ENCODE measurements at places on chromosomes 6 and 20. TPM values are rescaled to one million over a fixed set of nuclear protein-coding genes. Genes with fewer than 3 reads are reported as not detected.
A peak's percentile ranks its signal among the peaks of the same experiment; 100 is the strongest.

GRCh38 chr20:19765266-19765665 lies 7.2 kb downstream of the RIN2 start:
- DNase-seq = no peak

- no peak for DNase-seq
Measured at GRCh38 chr6:221531-222349, 70.5 kb upstream of the DUSP22 start.

DNA sequence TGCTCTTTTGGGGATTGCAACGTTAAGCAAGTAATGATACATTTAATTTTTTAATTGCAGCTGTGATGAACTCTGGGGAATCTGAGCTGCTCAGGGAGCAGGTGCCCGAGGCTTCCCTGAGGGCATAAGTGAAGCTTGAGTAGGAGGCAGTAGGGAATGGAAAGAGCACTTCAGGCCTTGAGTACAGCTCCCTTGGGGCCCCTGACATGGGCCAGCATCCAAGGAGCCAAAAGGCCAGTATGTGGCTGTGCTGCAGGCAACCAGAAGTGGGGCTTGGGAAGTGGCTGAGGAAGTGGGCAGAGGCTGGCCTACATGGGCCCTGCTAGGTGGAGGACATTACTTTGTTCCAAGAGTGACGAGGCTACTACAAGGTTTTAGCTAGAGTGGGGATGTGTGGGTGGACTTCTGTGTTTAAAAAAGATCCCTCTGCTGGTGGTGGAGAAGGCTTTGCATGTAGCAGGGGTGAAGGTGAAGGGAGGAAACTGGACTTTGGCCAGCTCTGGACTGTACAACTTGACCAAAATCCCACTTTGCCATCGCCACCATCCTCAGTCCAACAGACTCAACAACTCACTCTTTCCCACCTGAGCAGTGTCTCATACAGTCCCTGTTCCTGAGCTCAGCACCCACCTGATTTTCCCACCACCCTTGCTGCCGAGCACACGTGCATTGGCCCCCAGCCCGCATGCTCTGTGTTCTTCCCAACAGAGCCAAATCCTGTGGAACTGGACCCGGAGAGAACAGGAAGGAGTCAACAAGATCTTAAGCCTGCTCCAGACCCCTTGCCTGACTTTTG lies 10.9 kb upstream of the ZNF831 start:
- DNase-seq = no peak

MAP1LC3A gene
- 42.8 TPM for total RNA-seq

DNA sequence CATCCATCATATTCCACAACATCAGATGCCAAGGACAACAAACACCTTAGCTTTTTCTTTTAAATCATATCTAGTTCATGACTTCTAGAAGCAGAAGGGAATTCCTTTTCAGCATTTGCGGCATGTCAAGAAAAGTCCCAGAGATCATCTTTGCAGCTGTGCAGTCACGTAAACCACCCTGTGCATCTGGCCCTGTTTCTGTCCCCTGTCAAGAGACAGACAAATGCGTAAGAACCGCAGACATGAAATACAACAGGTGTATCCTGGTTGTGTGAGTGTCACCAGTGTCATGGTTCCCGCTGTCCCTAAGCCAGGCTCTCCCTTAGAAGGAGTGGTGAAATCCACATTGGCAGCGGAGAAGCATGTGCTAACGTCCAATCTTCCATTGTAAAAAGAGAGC lies 28.1 kb downstream of the LY86 start:
- no peak for DNase-seq

DNA sequence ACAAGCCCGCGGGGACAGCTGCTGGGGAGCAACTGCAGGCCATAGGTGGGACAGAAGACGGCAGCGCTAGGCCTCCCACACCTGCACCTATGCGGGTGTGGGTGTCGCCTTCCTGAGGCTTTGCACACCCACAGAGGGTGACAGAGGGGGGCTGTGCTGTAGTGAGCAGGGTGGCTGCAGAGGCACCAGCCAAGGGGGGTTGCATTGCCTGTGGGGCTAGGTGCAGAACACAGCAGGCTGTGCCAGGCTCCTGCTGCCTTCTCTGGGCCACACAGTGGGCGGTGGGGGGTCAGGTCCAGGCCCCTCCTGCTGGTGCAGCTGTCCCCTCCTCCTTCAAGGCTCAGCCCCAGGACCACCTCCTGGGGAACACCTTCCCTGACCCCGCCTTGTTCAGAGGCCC lies 75.7 kb downstream of the WDR27 start:
- DNase-seq = no peak

CCNC gene
- total RNA-seq = 40.9 TPM

- no peak for DNase-seq
Measured at GRCh38 chr6:159089443-159089842, 44.7 kb upstream of the TAGAP start.

DNA sequence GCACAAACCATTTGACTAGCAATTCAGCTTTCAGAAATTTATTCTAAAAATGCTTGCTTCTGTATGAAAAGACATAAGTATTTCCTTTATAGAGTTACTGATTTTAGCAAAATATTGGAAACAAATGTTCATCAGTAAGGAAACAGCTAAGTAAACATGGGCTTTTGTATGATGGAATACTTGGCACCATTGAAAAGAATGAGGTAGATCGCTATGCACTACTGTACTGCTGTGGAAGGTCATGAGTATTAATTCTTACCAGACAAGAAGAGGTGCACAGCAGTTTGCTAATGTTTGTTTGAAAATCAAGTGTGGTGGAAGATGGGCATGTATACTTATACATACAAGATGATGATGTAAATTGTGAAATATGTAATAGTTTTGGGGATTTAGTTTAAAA lies 73.0 kb downstream of the FARS2 start:
- no peak for DNase-seq

DNA sequence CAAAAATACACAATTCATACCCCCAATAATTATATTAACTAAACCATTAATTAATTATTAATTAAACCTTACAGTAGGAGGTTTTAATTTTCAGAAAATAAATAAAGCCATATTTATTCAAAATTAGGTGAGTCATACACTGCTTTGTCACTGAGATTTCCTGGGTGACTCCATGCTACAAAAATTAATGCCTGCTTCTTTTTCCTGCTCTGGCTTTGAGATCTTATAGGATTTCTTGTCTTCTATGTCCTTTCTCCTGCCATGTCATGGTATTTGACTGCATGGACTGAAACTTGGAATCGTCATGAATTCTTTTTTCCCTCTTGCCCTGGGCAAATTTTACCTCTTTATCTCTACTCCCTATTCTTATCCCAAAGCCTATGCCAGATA lies 133.2 kb downstream of the PHACTR1 start:
- no peak for DNase-seq

DNA sequence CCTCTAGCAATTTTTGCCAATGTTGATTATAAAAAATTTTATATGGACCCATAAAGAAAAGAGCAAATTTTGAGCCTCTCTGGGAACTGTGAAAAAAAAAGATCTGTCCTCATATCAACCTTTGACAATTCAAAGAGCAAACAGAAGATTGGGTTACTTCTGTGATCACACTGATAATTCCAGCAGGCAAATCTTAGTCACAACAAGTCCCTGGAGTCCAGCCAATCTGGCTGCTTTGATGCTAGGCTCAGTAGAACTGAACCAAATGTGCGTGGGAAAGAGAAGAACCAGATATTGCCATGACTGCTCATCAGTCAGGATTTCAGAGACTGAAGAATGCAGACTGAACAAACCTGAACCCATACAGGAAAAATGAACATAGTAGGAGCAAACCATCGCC lies 438.4 kb upstream of the FLRT3 start:
- DNase-seq = no peak

DNA sequence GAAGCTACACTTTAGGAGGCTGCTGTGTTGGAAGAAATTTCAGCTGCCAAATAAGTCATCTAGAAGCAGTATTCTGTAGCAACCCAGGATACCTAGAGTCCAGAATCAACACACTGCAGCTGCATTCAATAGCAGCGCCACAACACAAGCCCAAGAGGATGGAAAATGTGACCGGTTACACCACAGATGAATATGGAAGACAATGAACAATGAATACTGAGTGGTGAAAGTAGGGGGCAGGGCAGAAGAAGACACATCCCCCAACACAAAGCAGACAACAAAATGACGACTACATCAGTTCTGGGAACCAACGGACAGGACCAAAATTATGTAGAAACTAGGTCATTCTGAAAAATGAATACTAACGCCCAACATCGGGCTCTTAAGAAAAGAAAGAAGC lies 38.2 kb downstream of the KIF6 start:
- DNase-seq = no peak

DNA sequence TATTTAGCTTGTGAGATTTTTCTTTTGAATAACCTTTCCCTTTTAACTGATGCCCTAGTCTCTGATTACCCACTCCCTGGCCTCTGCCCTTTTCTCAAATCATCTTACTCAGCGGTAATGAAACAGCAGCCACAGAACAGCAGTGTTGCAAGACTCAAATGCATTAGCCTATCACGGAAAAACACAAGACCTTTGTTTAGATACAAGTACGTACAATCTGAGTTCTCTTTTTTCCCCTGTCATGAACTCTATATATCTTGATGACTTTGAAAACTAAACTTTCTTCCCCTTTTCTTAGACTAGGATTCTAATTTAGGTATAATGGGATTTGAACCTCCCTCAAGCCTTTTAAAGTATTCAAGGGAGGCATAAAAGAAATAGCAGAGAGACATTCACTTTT lies 1034.9 kb downstream of the EYS start:
- DNase-seq = no peak

DNA sequence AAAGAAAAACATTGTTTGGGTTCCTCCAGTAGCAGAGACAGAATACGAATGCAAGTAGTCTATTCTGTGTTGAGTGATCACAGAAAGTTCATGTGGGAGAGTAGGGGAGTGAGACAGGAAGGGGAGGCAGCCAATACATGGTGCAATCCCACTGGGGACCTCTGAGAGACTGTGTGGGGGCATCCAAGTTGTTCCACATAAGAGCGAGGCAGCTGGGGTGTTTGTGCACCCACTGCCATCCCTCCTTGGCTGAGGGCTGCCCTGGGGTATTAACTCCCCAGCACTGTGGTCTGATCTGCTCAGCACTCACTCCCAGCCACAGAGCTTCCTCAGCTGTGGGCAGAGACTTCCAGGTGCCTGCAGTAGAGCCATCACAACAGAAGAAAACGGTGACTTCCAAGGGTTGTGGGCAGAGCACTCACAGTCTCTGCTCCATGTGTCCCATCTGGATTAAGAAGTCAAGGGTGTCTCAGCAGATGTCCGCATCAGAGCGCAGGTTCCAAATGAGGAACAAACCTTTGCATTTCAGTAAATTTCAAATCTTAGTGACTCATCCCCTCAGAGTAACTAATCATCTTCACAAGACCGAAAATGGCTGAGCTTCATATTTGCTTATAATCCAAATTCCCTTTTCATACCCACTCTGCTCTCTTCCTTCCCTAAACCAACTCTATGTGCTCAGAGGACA lies 101.9 kb upstream of the NAA20 start:
- no peak for DNase-seq

RAET1E gene
- 0.61 TPM for total RNA-seq

LAMA2 gene
- total RNA-seq = 14.4 TPM

DNA sequence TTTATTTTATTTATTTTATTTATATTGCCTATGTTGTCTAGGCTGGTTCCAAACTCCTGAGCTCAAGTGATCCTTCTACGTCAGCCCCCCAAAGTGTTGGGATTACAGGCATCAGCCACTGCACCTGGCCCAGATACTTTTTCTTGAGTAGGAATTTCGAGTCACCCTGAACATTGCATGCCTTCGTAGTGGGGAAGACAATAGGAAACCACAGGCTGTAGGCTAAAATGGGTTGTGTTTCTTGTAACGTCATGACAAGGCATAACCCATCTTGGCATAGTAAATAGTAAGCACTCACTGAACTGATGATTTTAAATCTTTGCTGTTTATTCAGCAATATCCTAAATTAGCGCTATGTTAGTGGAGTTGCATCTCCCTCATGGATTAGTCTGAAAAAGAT lies 34.9 kb downstream of the PTPN1 start:
- DNase-seq = no peak

- no peak for DNase-seq
Measured at GRCh38 chr6:11500008-11500407, 37.5 kb upstream of the TMEM170B start.

DNA sequence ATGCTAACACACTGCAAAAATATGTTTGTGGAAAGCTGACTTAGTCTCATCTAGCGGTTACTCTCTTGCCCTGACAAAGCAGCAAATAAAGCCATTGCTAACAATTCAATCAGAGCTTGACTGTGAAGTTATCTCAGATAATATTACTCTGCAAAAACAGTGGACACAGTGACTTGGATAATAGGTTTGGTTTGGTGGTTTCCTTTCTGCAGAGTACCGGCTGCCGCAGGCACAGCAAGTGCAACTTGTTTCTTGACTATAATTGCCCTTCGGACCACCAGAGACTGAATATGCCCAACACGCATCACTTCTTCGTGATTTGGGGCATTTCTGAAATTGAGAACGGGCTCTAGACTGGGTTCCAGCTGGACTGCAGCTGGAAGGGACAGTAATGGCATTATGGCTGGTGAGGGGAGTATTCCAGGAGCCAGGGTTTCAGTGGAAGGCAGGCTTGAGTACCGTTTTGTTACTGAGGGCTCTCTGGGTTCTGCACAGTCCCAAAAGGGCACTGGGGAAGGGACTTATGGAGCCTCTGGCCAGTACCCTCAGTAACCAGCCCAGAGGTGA lies 40.0 kb downstream of the DSTN start:
- DNase-seq = no peak

DNA sequence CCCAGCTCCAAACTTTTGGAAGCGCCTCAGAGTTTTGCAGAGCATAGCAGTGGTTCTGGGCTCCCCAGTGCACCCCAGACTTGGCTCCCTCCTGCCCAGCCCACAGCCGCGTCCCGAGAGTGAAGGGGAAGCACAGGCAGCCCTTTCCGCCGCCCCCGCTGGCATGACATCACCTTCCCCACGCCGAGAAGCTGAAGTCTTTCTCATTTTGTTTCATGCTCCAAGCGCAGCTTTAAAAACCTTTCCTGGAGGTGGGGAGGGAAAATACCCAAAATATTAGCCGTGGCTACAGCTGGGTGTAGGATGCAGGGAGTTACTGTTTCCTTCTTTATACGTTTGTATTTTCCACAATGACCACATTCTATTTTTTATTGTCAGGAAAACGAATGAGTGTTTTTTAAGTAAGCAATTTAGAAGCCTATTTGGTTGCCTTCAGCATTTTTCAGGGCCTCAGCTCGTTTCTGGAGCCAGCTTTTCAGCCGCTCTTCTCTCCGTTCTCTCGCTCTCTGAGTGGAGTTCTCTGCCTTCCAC lies 72.9 kb downstream of the SNX5 start:
- peak; percentile 62 for DNase-seq

- DNase-seq = no peak
Measured at GRCh38 chr6:140849456-140849855, 1283.3 kb upstream of the GJE1 start.

GRCh38 chr6:14450133-14450504 lies 332.5 kb downstream of the CD83 start:
- no peak for DNase-seq

DNA sequence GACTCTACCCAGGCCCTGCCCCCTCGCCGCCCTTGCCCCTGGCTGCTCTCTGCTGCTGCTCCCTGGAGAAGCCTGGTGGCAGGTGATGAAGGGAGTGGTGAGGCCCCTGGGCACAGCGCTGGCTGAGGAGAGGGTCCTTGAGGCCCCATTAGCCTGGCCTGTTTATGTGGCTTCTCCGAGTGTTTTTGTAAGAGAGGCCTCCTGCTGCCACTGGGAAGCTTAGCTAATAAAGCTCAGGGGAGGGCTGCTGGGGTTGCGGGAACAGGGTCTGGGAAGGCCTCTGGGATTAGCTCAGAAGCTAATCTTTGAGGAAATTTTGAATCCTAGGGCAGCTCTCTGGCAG lies 15.5 kb downstream of the EBF4 start:
- DNase-seq = no peak
